ENCODE measurements at places on chromosomes 4 and X.

GRCh38 chrX:151694661-151695582 is at the start of gene PRRG3:
Gene PRRG3, plus strand, starts transcription at chrX:151695458. Its CDS starts 3,357 bp downstream, at chrX:151698815.
- no peak for DNase-seq

- no peak for DNase-seq
These were observed 212.0 kb upstream of the JADE1 start for GRCh38 chr4:128597500-128597899.

- DNase-seq, result no peak
These were observed 1.3 kb upstream of the JAKMIP1 start for GRCh38 chr4:6201580-6202091.

GRCh38 chr4:130855533-130855932 is 1759.6 kb downstream of the C4orf33 start:
- DNase-seq, result no peak

DNA sequence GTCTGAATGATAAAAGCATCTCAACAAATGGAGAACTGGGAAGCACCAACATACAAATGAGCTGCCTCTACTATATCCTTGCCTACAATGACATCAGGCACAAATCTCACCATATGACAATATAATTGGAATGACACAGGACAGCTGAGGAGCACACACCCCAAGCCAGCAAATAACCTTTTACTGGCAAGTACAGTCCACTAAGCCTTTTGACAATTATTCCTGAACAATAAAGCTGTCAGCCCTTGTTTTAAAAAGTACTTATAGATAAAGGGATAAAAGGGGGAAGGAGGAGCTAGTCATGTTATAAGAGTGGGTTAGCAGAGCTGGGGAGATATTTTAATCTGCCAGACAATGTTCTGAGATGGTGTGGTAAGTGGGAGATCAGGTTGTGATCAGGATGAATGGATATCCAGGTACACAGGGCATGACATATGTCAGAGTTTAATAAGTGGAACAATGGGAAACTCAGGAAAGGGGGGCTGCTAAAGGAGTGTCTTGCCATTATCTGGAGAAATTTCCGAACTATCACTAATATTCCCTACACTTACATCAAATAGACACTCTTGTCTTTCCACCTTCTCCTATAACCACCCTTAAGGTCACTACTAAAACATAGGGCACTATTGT is 127.6 kb downstream of the GPC3 start:
- DNase-seq, result no peak

DNA sequence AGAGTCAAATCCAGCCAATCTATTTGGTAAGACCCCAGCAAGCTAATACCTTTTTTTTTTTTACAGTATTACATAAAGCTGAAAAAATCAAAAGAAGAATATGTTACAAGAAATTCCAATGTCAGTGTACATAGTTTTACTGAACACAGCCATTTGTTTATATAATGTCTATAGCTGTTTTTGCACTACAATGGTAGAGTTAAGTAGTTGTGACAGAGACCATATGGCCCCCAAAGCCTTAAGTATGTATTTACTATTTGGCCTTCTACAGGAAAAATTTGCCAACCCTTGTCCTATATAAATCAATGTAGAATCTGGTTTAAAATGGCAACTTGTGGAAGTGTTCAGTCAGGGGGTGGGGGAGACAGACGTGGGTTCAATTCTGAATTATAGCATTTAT is 60.7 kb downstream of the ANTXR2 start:
- no peak for DNase-seq

DNA sequence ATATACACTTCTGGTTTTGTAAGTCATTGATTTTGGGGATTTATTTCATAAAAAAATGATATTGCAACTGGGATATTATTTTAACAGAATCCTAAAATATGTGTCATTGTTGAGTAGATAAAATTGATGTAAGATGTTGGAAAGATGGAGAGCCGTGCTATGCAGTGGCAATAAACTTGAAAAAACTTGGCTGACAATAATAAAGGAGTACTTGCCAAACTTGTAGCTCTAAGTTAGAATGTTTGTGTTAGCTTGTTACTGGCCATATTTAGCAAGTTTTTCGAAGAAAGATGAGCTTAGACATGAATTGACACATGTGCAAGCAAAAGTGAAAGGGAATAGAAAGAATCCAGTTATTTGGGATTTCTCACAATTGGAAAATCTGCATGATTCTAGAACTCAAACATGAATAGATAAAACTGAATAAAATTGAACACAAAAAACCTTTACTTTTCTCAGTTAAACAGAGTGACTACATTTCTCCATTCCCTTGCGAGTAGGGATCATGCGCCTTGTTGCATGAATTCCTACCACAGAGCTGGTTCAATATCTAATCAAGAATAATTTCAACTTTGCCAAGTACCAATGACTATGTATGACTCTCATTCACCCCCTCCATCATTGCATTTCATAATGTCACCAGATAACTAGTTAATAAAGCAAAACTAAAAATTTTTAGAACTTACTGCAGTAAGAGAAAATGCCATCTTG is 327.8 kb downstream of the CAMK2D start:
- DNase-seq, result no peak
